Astrocyte (in vitro differentiated cells and primary cell): ENCODE measurements at places on chromosomes 5 and 9.

GRCh38 chr5:68261569-68262065 lies 46.1 kb downstream of the PIK3R1 start:
- peak; percentile 41 for DNase-seq

DNA sequence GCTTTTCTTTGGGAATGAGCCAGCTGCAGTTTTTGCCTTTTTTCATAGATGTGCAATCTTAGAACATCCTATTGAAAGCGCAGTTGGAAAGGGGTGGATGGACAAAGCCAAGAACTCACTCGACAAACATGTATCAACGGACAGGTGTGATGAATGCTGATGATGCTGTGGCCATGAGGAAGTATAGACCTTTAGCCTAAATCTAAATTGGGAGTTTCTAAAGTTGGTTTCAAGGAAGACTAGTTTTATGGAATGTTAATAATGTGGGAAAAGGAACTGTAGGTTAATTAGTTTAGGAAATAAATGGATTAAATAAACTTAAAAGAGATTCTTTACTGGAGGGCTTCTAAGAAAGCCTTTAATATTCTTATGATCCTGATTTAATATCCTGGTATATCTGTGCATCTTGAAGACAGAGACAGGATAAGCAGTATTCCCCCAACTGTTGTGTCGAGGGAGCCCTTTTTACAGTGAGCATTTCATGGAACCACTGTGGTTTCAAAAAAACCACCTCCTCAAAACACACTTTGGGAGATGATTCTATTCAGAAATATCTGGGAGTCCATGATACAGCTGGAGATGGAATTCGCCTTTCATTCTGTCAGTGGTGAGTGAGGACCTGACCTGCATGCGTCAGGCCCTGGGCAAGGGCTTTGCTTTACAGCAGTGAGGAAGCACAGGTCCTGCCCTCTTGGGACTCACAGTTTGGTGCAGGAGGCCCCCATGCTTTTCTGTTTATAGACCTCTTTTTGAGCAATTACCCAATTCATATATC lies 82.6 kb downstream of the AOPEP start:
- peak; percentile 85 for DNase-seq

DNA sequence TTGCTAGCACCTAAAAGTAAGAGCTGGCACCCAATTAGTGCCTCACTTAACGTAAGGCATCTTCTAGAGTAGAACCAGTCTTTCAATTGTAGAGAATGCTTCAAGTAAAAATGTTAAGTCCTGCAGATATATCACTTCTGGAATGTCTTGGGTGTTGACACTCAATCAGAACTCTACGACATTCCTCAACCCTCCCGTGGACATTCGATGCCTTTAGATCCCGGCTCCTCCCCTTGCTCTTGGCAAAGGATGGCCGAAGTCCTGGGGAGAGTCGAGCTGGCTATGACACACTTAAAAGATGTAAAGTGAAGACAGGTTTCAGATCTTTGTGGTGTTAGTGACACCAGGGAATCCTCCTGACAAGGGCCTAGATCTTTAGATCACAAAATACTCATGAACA lies 87.5 kb upstream of the ERCC6L2 start:
- DNase-seq, result no peak

DNA sequence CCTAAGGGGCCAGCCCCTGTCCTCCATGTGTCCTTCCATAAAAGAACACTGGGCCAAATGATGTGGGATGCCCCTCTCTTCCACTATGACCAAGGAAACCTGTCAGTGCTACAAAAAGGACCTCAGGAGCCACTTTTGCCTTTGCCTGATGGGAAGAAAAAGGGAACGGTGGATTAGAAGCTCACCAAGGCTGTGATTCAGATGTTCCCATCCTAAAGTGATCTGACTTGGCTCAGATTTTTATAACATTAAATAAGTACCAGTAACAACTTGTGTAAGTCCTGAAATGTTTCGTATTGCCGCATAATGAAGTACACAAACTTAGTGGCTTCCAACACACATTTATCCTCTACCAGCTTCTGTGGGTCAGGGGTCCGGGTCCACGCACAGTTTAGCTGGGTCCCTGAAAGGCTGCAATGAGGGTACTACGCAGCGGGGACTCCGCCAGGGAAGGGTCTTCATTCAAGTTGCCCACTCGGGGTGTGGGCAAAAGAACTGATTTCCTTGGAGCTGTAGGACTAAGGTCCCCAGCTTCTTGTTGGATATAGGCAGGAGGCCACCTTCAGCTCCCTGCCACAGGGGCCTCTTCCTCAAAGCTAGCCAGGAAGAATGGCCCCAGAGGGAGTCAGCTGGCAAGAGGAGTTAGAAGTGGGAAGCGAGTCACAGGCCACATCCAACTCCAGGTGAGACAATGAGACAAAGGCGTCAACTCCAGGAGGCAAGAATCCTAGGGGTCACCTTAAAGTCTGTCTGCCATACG lies 60.4 kb downstream of the RAPGEF1 start:
- no peak for DNase-seq

DNA sequence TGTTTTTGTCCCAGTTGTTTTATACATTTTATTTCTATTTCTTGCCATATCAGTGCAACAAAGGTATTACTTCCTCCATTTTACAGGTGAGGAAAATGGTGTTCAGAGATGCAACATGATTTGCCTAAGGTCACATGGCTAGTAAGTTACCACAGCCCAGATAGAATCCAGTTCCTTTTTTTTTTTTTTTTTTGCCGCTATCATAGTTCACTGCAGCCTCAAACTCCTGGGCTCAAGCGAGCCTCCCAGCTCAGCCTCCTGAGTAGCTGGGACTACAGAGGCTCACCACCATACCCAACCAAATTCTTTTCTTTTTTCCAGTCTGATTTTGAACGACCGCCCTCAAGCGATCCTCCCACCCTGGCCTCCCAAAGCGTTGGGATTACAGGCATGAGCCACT lies 480 bp upstream of the CCDC69 start:
- DNase-seq, result no peak

DNA sequence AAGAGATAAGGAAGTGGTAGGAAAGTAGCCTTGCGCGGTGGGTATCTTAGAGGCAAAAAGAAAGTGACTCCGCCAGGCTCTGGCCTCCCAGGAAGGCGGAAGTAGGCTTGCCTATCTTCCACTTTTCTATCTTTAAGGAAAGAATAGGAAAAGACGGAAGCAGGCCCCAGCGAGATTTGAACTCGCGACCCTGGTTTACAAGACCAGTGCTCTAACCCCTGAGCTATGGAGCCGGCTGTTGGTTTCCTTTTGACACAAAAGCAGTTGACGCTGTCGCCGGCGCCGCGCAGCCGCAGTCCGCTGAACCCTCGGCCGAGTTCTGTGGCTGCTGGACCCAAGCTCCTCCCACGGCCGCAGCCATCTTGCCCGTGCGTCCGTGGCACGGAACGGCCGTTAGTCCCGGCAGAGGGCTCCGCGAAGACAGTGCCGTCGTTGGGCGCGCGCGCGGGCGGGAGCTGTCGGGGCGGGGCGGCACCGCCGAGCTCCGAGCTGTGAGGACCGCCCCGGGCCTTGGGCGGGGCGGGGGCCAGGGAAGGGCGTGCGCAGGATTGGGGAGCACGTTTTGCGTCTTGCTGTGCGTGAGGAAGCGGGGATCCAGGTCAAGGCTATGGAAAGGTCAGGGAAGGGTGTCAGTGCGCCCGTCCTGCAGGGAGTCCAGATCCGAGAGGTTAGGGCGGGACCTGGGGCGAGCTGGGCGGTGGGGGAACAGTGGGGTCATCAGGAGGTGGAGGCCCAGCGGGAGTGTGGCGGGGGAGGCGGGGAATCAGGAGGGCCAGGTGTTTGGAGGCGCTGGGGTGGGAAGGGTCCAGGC lies 13.3 kb downstream of the TRIM7 start:
- DNase-seq, result peak; percentile 83

DNA sequence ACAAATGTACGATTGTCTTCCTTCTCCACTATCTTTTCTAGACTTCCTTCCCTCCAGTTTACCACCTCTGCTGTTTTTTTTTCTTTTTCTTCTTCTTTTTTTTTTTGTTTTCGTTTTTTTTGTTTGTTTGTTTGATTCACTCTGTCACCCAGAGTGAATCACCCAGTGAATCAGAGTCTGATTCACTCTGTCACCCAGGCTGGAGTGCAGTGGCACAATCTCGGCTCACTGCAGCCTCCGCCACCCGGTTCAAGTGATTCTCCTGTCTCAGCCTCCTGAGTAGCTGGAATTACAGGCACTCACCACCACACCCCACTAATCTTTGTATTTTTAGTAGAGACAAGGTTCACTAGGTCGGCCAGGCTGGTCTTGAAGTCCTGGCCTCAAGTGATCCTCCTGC lies 375.7 kb downstream of the NTRK2 start:
- no peak for DNase-seq

- no peak for DNase-seq
Measured at GRCh38 chr9:209143-209758, 5.4 kb upstream of the DOCK8 start.

- peak; percentile 97 for DNase-seq
Measured at GRCh38 chr5:54663866-54664265, 146.3 kb downstream of the SNX18 start.

DNA sequence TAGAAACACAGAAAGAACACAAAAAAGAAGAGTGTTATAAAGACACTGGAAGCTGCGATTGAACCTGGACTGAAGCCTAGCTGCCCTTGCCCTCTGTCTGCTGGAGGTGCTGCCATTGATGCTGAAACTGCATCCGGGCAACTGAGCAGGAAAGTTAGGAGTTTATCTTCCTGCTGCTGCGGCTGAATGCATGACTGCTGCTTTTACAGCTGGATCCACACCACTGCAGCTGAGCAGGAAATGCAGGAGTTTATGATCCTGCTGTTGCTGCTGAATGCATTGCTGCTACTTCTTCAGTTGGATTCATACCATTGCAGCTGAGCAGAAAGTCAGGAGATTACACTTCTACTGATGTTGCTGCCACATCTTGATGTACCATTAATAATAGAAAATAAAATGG lies 21.8 kb upstream of the JAKMIP2 start:
- no peak for DNase-seq

GRCh38 chr9:4048441-4048840 lies 251.4 kb downstream of the GLIS3 start:
- DNase-seq, result peak; percentile 39

GRCh38 chr5:11611011-11611410 lies 293.2 kb downstream of the CTNND2 start:
- DNase-seq, result no peak

DNA sequence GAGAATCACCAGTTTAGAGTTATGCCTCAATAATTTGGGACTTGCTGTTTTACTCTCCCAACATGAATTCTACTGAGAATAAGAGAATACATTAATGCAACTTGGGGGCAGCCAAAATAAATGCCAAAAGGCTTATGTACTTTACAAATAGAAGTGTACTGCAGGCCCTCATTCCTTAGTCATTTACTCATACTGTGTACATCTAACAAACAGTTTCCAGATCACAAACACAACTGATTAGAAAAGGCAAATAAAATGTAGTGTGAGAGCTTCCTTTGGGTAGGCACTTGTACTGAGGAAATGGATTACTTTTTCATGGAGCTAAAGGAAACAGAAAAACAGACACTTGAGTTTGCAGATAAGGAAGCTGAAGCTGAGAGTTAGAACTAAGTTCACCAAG lies 12.6 kb downstream of the ANKDD1B start:
- no peak for DNase-seq

- no peak for DNase-seq
Measured at GRCh38 chr5:43433382-43433781, 21.2 kb upstream of the CCL28 start.

- DNase-seq, result no peak
Measured at GRCh38 chr5:116754556-116754955, 179.9 kb upstream of the SEMA6A start.

- DNase-seq, result no peak
Measured at GRCh38 chr5:59674763-59675162, 218.8 kb downstream of the PDE4D start.

- DNase-seq, result no peak
Measured at GRCh38 chr5:176719113-176719739, 71.9 kb downstream of the TSPAN17 start.

DNA sequence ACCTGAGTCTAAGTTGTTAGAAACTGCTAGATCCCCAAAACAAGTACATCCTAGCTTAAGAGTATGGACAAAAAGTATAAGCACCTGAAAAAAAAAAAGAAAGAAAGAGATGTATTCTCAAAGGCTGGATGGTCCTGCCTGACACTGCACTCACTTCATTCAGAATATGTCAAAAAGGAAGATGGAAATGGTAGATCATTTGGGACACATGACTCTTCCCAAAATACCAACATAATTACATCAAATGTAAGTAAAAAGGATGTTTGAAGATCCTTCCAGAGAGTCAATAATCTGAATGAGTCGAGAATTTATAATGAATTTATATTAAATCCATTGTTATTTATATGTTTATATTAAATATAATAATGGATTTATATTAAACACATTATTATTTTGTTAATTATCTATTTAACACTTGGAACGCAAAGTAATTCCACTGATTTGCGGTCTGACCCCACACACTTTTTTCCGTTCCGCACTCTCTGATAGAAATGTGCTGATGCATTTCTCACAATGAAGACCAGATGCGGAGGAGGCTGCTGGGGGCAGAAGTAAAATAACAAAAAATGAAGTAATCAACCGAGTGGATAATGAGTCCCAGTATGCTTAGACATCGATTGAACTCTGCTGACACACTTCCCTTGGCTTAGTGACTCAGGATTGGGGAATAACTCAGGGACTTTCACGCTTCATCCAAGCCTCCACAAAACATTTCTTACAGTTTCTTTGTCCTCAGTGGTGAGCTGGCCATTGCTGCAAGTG lies 201.2 kb downstream of the ADAMTS12 start:
- peak; percentile 96 for DNase-seq

GRCh38 chr5:80184235-80185023 lies 71.4 kb downstream of the SERINC5 start:
- no peak for DNase-seq

DNA sequence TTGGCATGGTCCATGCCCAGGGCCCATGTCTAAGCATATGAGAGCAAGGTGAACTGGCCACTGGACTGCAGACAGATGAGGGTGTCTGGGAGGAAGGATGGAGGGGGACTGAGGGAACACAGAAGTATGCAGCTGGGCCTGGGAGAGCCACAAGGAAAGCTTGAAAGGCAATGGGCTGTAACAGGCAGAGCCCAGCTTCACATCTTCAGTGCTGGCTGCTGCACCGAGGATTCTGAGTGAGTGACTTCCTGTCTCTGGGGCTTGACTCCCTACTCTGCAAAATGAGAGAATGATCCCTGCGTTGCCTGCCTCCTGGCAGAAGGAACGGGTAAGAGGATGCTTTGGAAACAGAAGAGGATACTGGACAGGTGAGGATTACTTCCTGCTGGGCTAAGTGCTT lies 29.0 kb downstream of the COL15A1 start:
- DNase-seq, result no peak

DNA sequence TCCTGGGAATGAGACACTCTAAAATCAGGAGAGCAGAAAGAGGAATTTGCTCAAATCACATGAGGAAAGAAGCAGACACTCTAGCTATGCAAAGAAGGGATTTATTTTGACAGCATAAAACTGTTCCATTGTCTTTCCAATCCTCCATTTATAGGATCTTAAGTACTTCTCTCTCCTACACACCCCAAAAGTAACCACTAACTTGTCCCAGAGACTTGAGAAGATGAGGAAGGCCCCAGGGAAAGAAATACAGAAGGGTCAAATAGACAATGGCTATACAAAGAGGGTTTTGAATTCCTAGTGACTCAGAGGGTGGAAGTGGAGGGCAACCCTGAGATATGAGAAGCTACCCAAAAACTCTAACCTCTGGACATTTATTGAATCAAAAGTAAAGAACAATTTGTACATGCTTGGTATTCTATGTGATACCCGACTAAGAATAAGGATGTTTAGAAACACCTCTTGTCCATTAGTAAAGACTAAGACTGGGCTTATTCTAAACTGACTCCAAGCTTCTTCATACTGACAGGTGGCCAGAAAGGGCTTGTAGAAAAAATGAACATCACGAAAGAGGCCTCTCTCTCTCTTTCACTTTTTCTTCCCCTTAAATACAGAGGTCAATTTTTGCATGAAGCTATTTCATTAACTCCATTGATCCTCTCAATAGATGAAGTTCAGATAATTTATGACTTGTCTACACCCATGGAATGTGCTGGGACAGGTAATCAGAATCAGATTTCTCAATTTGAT lies 20.6 kb downstream of the DMAC1 start:
- DNase-seq, result no peak
